T-helper 17 cell (primary cell): ENCODE measurements at places on chromosomes 3 and 15.

DNA sequence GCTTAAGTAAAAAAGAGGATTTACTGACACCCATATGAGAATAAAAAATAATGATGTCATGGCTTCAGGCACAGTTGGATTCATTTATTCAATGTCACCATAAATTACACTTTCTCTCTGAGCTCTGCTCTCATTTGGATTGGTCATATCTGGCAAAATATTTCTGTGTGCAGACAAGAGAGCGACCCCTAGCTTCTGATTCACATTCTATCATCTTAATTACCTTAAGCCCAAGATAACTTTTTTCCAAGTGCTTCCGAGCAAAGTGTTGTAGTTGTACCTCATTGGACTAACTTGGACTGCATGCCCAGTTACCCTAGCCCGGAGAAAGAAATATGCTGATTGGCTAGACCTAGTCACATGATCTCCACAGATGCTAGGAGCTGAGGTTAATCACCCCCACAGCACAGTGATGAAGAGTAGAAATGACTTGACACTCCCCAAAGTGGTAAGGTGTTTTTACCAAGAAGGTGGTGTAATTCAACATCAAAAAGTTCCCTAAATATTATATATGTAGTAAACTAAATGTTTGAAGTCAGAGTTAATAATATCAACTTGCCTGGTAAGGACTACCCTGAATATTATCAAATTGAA, 552.2 kb upstream of the SUCLG2 start:
- DNase-seq: no peak

DNA sequence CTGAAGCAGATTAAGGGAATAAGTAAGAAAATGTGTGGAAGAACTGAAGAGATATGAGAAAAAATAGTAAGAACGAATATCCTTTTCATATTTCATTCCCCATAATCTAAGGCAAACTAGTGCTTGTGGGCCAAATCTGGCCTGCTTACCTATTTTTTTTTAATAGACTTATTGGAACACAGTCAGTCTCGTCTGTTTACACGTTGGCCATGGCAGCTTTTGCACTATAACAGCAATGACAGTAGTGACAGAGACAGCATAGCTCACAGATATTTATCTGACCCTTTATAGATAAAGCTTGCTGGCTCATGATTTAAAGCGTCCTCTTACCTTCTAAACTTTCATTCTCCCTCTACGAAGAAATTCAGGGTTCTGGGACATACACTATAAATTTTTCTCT, 50.0 kb upstream of the CDAN1 start:
- no peak for DNase-seq

- no peak for DNase-seq
These were observed 83.1 kb upstream of the VEPH1 start for GRCh38 chr3:157586293-157586692.

DNA sequence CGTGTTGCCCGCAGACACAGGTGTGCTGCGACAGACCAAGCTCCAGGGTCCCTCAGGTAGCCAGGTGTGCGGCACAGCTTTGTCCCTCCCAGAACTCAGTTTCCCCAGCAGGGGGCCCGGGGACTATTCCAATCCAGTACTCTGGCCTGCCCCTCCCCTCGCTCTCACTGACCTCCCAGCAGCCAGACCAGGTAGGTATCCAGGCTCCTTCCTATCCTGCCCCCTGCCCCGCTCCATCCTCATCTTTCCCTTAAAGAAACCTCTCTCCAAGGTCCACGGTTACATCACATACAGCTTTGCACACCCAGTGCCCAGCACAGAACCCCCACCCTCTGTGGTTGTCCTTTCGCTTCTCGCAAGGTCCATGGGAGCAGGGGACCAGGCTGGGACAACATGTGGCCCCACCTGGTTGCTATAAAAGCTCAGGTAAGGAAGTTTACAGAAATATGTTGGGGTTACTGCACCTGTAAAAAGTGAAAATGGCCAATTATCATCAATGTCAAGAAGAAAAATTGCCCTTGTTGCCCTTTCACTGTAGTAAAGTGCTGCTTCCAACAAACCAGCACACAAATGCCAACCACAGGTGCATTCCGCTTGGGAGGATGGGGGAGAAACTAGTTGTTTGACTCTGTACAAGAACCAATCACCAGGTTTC, 7.3 kb upstream of the CYP11A1 start:
- no peak for DNase-seq

GRCh38 chr15:60047701-60048100, 43.6 kb downstream of the FOXB1 start:
- DNase-seq: no peak
